Caco-2 (cell line): ENCODE measurements at places on chromosomes 5 and 9. TPM values are rescaled to one million over a fixed set of nuclear protein-coding genes. Genes with fewer than 3 reads are reported as not detected.
A peak's percentile ranks its signal among the peaks of the same experiment; 100 is the strongest.

DNA sequence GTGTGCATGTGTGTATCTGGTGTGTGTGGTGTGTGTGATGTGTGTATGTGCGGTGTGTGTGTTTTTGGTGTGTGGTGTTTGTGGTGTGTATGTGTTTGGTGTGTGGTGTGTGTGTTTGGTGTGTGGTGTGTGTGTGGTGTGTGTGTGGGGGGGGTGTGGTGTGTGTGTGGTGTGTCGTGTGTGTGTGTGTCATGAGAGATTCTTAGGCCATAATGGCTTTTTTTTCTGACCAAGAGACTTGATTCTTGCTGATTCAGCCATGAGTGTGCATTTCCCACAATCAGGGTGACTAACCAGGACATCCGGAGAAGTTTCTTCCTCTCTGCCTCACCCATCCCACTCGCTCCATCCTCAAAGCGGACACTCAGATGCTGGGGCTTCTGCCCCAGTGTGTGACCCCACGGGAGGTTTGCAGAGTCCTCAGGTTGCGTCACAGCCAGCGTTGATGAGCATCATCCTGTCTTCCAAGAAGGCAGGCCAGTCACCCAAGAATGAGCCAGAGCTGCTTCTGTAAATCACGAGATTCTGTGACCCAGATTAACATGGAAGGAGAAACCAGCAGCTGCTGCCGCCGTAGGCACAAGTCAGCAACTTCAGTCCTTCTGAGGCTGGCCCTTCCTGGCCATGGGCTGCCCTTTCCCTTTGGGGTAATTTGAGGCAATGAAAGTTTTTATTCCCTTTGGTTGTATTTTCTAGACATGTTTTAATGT lies 12.5 kb upstream of the CTSL start:
- no peak overlapping the region for H3K4me3 ChIP-seq
- H3K27me3 ChIP-seq = no peaks in the 10 kb centered on the region
- H3K36me3 ChIP-seq = no peaks in the 10 kb centered on the region
- H3K4me1 ChIP-seq = no peaks in the 10 kb centered on the region; the same call in 1 of the 2 replicates
- DNase-seq = no peak

Gene FOXD4
- 0.56 and 0.93 TPM in 2 replicates for total RNA-seq

Gene TIMD4
- 1.7 and 2.0 TPM in 2 replicates for total RNA-seq

DNA sequence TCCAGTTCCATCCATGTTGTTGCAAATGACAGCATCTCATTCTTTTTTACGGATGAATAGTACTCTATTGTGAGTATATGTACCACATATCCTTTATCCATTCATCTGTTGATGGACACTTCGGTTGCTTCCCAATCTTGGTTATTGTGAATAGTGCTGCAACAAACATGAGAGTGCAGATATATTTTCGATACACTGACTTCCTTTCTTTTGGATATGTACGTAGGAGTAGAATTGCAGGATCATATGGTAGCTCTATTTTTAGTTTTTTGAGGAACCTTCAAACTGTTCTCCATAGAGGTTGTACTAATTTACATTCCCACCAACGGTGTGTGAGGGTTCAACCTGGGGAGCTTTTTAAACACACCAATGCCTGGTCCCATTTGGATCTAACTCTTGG lies 22.3 kb downstream of the GALNT12 start:
- no peak for DNase-seq
- H3K36me3 ChIP-seq = no peaks in the 10 kb centered on the region
- H3K4me3 ChIP-seq = no peak overlapping the region
- H3K27ac ChIP-seq = no peak overlapping the region

DNA sequence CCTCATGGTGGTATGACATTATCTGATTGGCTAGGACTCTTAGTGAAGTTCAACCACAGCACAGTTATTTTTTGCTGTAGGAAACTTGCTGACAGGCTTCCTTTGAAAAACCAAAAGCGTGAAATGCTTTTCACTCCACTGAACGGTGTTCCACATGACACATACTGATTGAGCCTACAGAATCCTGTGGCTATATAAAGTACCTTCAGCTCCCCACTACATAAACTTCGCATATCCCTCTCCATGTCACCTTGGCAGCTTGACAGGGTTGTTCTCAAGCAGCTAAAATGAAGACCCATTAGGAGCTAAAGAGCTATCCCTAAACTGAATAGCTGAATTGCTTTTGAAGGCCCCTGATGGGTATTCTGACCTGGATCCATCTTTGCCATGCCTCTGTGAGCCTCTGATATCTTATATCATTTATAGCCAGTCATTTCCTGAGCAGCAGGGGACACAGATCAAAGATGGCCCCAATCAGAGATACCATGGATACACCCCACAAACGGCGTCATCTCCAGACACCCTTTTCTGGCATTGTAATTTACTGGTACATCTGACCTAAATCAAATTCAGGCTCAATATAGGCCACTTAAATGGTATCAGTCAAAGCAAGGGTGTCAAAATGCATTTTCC lies 91.5 kb downstream of the APBA1 start:
- no peak overlapping the region for H3K27ac ChIP-seq
- no peak for DNase-seq

Gene FRMD3
- 0.12 TPM in 1 of 2 replicates, not detected in the other for total RNA-seq

Gene KIF4B
- 0.14 TPM in 2 replicates for total RNA-seq

Gene NAIP
- 6.6 and 7.3 TPM in 2 replicates for total RNA-seq

DNA sequence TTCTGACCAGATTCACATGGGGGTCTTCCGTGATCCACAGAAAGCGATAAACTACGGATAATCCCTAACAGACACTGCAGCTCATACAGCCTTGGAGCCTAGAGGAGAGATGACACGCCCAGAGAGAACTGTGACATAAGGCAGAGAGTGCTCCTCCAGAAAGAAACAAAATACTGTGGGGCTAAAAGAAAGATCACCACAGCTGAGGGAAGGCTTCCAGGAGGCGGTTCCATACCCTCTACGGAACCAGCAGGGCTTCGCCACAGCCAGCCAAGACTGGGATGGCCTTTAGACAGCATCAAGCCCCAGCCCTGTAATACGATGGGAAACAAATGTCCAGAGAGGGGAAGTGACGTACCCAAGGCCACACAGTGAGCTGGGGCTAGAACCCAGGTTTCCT lies 19.3 kb downstream of the GPX3 start:
- no peak for DNase-seq
- peaks cover 11% of the 10 kb centered on the region for H3K4me1 ChIP-seq
- peaks cover 18% of the 10 kb centered on the region for H3K36me3 ChIP-seq
- no peaks in the 10 kb centered on the region for H3K27me3 ChIP-seq

GRCh38 chr5:133048993-133049725 lies 2.7 kb upstream of the HSPA4 start:
- no peaks in the 10 kb centered on the region for H3K27me3 ChIP-seq
- H3K27ac ChIP-seq = peak overlapping the region; percentile 18
- no peaks in the 10 kb centered on the region for H3K36me3 ChIP-seq
- no peak for DNase-seq

Gene FKTN
- total RNA-seq = 15.2 and 17.1 TPM in 2 replicates

DNA sequence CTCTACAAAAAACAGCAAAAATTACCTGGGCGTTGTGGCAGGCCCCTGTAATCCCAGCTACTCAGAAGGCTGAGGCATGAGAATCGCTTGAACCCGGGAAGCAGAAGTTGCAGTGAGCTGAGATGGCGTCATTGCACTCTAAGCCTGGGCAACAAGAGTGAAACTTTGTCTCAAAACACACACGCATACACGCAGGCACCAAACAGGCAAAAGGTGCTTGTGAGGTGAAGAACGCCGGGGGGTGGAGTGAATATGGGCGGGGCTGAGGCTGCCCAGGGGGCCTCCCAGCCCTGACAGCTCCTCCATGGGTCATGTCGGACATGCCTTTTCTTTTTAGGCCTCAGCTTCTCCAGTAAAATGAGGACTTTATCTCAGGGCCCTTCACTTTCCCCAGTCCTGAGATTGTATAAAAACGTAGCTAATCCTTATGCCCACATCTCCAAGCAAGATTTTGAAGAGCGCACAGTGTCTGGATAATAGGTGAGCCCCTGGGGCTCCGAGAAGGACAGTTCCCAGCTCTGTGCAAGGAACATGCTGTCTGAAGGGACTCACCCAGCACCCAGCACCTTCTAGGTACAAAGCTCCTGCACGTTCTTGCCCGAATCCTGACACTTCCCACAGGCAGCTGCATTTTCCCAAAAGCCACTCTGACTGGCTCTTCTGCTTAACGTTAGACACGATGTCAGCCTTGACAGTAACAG lies 168.3 kb downstream of the COL23A1 start:
- no peak overlapping the region for H3K27ac ChIP-seq
- DNase-seq = no peak
- H3K36me3 ChIP-seq = no peaks in the 10 kb centered on the region
- no peaks in the 10 kb centered on the region for H3K4me1 ChIP-seq

Gene PDCD1LG2
- total RNA-seq = not detected in 2 replicates

Gene COX7C
- 502 and 527 TPM in 2 replicates for total RNA-seq

DNA sequence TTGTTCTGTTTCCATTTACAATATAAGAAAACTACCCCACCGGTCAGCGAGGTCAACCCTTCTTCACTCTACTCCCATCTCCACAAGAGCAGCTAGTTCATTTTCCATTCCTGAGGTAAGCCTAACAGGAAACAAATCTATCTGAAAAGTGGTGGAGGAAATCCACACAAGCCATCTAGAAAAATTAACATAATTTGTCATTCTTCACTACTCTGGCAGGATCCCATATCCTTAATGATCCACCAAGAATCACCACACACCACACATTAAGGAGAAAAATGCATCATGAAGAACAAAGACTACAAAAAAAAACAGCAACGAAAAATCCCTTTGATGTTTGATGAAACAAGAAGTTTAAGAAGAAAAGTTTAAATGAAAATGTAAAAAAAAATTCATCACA lies 1771.0 kb downstream of the EFNA5 start:
- H3K36me3 ChIP-seq = no peaks in the 10 kb centered on the region
- H3K27ac ChIP-seq = no peak overlapping the region
- no peak overlapping the region for H3K4me3 ChIP-seq
- no peak for DNase-seq
- H3K4me1 ChIP-seq = 0 out of 2 replicates have a peak, but pooled peaks cover 3% of the 10 kb centered on the region

Gene INSYN2B
- 0.09 TPM in 1 of 2 replicates, not detected in the other for total RNA-seq

- no peaks in the 10 kb centered on the region for H3K36me3 ChIP-seq
- no peaks in the 10 kb centered on the region for H3K4me1 ChIP-seq
- no peak overlapping the region for H3K27ac ChIP-seq
- DNase-seq = peak; percentile 38
- H3K27me3 ChIP-seq = no peaks in the 10 kb centered on the region
Measured at GRCh38 chr9:95874989-95875304, 544 bp upstream of the ERCC6L2 start.

Gene IFNA5
- not detected in 2 replicates for total RNA-seq

Gene BAAT
- total RNA-seq = 1.1 and 1.3 TPM in 2 replicates

Gene GHR
- total RNA-seq = 0.54 and 1.2 TPM in 2 replicates

Gene PAPPA
- total RNA-seq = not detected in 2 replicates

Gene SCGB3A2
- not detected in 2 replicates for total RNA-seq

Gene HTR4
- total RNA-seq = not detected in 2 replicates

DNA sequence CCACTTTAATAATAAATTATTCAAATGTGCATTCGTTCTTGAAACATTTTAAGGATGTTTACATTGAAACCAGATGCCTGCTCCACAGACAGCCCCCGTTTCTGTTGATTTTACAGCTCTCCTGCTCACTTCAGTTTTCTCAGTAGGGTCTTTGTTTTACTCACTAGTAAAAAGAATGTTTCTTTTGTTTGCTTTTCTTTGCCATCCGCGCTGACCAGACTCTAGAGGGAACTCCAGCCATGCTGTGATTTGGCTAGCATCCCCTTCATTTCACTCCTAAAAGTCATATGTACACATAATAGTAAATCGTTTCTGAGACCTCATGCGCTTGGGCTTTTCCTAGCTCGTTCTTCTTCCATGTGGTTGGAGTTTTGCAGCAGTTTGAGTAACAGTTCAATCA lies 28.7 kb upstream of the PALM2AKAP2 start:
- H3K4me3 ChIP-seq = no peak overlapping the region
- no peaks in the 10 kb centered on the region for H3K4me1 ChIP-seq
- H3K36me3 ChIP-seq = no peaks in the 10 kb centered on the region
- H3K27ac ChIP-seq = no peak overlapping the region

DNA sequence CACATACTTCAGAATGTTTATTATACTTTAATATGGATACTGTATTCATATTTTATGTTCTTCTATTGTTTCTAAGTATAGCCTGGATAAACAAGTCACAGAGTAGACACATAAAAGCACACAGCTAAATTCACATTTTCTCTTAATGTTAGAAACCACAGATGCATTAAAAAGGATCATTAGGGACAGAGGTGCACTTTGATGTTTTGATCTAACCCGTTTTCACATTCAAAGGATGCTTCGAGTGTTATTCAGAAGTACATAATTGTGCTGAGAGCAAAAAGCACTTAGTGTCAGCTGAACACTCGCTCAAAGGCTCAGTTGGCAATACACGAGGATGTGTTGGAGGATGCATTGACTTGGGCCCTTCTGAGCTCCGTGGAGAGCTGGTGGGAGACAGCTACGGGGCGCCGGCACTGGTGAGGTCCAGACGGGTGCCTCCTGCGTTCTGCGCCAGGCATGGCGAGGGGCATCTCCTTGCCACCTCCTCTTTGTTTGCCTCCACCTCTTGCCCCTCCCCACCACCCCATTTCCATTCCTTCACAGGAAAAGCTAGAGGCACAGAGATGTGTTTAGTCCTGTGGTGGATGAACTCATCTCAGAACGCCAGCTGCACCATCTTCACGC lies 35.5 kb downstream of the MED10 start:
- no peaks in the 10 kb centered on the region; the same call in 1 of the 2 replicates for H3K27me3 ChIP-seq
- H3K4me1 ChIP-seq = no peaks in the 10 kb centered on the region
- H3K4me3 ChIP-seq = no peak overlapping the region
- no peaks in the 10 kb centered on the region for H3K36me3 ChIP-seq
- H3K27ac ChIP-seq = no peak overlapping the region

Gene TMEFF1
- 2.7 and 4.2 TPM in 2 replicates for total RNA-seq

- no peak overlapping the region for H3K27ac ChIP-seq
- no peaks in the 10 kb centered on the region for H3K36me3 ChIP-seq
- no peaks in the 10 kb centered on the region for H3K4me1 ChIP-seq
- no peak overlapping the region for H3K4me3 ChIP-seq
- no peaks in the 10 kb centered on the region; the same call in 1 of the 2 replicates for H3K27me3 ChIP-seq
- no peak for DNase-seq
Measured at GRCh38 chr5:146368137-146368536, 29.5 kb downstream of the POU4F3 start.

Gene C5orf52
- not detected in 2 replicates for total RNA-seq

DNA sequence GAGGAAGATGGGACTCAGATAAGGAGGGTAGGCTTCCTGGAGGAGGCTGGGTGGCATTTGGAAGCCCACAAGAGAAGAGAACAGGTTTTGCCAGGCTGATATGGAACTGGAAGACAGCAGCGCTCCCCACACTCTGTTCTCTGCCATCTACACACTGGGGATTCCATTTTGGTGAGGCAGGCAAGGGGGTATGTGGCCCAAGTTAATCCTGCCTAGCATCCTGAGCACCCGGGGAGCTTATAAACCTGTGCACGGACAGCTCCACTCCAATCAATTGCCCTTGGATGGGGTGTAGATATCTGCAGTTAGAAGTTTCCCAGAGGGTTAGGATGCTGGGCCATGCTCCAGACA lies 158.8 kb downstream of the MACROH2A1 start:
- no peak overlapping the region for H3K27ac ChIP-seq
- no peak overlapping the region for H3K4me3 ChIP-seq
- no peaks in the 10 kb centered on the region for H3K27me3 ChIP-seq
- DNase-seq = no peak

GRCh38 chr5:17157294-17157693 lies 60.1 kb upstream of the BASP1 start:
- H3K36me3 ChIP-seq = no peaks in the 10 kb centered on the region
- H3K4me1 ChIP-seq = no peaks in the 10 kb centered on the region
- no peak for DNase-seq
- no peak overlapping the region for H3K27ac ChIP-seq
